ENCODE measurements at places on chromosomes 1 and 21. TPM values are rescaled to one million over a fixed set of nuclear protein-coding genes. Genes with fewer than 3 reads are reported as not detected.

The HSF2BP gene
- 0.60 TPM for total RNA-seq

DNA sequence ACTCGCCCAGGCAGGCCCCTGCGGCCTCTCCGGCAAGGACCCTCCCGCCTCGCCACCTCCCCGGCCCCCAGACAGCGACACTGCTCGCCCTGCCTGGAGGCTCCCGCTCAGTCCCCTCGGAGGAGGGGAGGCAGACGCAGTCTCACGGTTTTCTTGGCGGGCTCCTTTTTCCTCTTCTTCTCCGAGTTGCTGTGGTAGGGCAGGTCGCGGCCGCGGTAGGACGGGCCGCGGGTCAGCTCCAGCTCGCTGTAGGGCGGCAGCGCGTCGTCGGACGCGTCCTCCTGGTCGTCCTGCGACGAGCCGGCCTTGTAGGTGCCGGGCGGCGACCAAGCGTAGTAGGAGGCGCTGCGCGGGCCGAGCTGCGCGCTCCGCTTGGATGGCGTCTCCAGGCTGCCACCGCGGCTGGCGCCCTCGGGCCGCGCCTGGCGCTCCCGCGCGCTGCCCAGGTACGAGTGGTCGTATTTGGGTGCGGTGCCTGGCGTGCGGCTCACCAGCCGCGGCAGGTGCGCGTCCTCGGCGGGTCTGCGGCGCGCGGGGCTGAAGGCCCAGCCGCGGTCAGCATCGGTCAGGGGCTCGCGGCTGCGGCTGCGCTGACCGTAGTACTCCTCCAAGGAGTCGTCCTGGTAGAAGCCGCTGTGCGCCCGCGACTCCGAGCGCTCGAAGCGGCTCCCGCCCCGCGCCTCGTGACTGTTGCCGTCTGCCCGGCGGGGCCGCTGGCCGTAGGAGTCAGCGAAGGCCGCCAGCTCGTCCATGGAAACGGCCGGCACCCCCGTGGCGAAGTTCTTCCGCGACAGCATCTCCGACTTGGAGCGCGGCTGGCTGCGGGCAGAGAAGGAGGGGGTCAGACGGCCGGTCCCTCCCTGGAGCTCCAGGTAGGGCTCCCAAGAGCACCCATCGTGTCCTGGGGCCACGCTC, 44.8 kb upstream of the TADA1 start:
- DNase-seq, result no peak
- peaks cover 23% of the 10 kb centered on the region for H3K27me3 ChIP-seq
- H3K36me3 ChIP-seq, result no peaks in the 10 kb centered on the region
- no peak overlapping the region for H3K27ac ChIP-seq
- H3K4me3 ChIP-seq, result no peak overlapping the region
- H3K4me1 ChIP-seq, result peaks cover 6% of the 10 kb centered on the region

DNA sequence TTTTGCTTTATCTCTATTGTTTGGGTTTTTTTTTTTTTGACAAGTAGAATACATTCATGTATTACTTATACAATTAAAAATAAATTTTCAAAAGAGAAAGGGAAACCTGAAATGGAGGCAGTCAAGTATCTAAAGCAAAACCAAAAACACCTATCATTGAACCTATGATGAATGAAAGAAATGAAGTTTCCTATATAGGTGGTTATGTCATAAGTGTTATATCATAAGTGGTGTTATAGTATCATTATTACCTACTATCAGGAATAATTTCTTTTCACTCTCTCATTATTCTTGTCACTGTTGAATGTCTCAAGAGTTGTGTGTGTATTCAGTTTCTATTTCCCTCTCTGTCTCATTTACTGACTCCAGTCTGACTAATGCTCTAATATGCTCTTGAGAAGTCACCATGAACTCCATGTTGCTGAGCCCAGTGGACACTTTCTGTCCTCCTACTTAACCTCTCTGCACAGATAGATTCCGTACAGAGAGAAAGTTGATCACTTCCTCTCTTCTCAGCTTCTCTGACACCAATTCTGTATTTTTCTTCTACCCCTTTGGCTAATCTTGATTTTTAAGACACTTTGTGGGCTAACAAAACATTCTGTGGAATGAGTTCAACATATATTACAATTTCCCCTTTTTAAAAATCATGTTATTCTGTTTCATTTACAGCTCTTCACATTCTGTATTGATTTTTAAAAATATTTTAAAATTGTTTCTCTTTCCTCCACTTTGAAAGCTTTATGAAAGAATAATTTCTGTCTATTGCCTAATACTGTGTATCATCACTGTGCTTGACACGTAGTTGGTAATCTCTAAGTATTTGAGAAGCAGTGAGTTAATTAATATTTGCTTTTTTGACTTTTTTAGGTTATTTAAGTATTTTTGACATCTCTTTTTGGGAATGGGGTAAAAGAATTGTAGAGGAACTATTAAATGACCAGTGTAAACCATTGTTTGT, 50.1 kb downstream of the RASAL2 start:
- H3K27ac ChIP-seq, result no peak overlapping the region
- DNase-seq, result no peak
- no peaks in the 10 kb centered on the region for H3K36me3 ChIP-seq
- H3K4me3 ChIP-seq, result no peak overlapping the region
- no peaks in the 10 kb centered on the region for H3K27me3 ChIP-seq

- H3K36me3 ChIP-seq, result no peaks in the 10 kb centered on the region
- H3K4me1 ChIP-seq, result no peaks in the 10 kb centered on the region
- H3K4me3 ChIP-seq, result no peak overlapping the region
- no peak for DNase-seq
- no peak overlapping the region for H3K27ac ChIP-seq
Measured at GRCh38 chr1:14881775-14882672, 271.5 kb upstream of the TMEM51 start.

The SLC2A5 gene
- total RNA-seq, result 0.38 TPM

DNA sequence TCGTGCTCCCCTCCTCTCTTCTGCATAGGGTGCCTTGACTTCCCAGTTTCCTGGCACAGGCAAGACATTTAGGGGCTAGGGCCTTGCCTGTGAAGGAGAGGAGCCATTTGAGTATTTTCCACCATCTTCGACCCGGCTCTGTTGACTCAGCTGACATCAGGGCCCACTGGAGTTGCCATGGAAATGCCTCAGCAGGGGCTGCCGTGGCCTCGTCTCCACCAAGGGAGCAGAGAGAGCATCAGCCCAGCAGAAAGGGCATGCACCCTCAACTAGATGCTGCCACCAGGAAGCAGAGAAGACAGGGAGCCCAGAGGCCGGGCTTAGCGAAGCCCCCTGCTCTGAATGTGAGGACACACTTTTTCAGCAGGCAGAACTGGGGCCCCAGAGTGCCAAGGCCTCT, 101.9 kb upstream of the ACTL8 start:
- no peak overlapping the region for H3K27ac ChIP-seq
- H3K27me3 ChIP-seq, result no peaks in the 10 kb centered on the region
- no peak for DNase-seq
- H3K4me1 ChIP-seq, result no peaks in the 10 kb centered on the region
- H3K36me3 ChIP-seq, result no peaks in the 10 kb centered on the region

The RAB4A gene
- total RNA-seq, result 48.9 TPM

The KRTAP13-2 gene
- not detected for total RNA-seq

DNA sequence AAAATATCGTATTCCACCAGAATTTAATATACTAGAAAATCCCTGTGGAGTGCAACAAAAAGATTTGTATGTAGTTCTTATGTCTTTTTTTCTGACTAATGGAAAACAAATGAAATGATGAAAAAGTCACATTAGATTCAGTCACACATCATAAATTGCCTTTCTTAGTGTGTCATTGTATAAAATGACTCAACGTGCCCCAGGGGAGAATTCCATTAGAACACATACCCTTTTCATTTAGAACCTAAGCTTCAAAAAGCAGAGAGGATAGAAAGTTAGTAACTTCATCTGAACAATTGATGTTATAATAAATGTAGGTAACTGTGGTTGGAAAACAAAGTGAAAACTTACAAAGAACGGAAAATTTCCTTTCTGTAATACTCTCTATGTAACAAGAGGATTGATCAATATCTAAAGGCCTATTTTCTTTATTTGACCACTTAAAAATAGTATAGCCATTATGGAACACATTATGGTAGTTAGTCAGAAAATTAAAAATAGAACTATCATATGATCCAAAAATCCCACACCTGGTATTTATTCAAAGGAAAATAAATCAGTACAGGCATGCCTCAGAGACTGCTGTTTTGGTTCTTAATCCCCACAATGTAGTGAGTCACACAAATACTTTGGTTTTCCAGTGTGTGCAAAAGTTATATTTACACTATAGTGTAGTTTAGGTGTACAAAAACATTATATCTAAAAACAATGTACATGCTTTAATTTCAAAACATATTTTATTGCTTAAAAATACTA, 1016.1 kb downstream of the KCNT2 start:
- H3K4me3 ChIP-seq, result no peak overlapping the region
- H3K36me3 ChIP-seq, result no peaks in the 10 kb centered on the region
- DNase-seq, result no peak
- H3K4me1 ChIP-seq, result no peaks in the 10 kb centered on the region
- no peaks in the 10 kb centered on the region for H3K27me3 ChIP-seq
- no peak overlapping the region for H3K27ac ChIP-seq

GRCh38 chr21:41832596-41833496, 46.3 kb downstream of the PRDM15 start:
- H3K36me3 ChIP-seq, result peaks cover 37% of the 10 kb centered on the region
- no peak overlapping the region for H3K4me3 ChIP-seq
- H3K27me3 ChIP-seq, result no peaks in the 10 kb centered on the region
- DNase-seq, result no peak
- H3K27ac ChIP-seq, result no peak overlapping the region

- peaks cover 8% of the 10 kb centered on the region for H3K4me1 ChIP-seq
- no peak overlapping the region for H3K27ac ChIP-seq
- H3K27me3 ChIP-seq, result peaks cover 2% of the 10 kb centered on the region
Measured at GRCh38 chr1:93448983-93449804, 1.3 kb downstream of the FNBP1L start.

The MROH9 gene
- not detected for total RNA-seq

The PADI3 gene
- not detected for total RNA-seq

The TTC24 gene
- 9.9 TPM for total RNA-seq

The CHML gene
- total RNA-seq, result 6.5 TPM

The NFIA gene
- 5.1 TPM for total RNA-seq

DNA sequence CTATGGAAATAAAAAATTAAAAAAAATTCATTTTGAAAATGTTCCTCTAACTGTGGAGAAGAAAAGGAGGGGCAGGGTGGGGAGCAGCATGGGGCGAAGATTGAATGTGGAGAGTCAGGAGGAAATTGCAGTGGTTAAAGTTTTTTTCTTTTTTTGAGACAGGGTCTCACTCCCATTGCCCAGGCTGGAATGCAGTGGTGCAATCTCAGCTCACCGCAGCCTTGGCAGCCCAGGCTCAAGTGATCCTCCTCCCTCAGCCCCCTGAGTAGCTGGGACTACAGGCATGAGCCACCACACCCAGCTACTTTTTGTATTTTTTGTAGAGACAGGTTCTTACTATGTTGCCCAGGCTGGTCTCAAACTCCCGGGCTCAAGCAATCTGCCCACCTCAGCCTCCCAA, 67.6 kb downstream of the ADSS2 start:
- no peaks in the 10 kb centered on the region for H3K4me1 ChIP-seq
- no peaks in the 10 kb centered on the region for H3K36me3 ChIP-seq
- DNase-seq, result no peak
- no peak overlapping the region for H3K27ac ChIP-seq

DNA sequence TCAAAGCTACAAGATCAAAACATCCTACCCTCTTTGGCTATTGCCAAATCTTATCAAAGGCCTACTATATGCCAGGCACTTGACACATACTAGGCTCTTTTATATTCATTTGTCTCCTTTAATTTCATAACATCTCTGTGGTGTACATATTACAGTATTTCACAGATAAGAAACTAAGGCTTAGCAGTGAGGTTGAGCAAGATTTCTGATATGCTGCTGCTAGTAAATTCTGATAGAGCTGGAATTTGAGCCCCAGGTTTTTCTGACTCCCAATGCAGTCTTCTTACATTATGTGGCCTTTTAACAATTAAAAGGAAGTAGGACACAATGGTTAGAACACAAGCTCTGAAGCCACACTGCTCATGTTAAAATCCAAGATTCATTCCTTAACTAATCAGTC, 16.8 kb downstream of the CCDC185 start:
- H3K4me1 ChIP-seq, result no peaks in the 10 kb centered on the region
- H3K27me3 ChIP-seq, result no peaks in the 10 kb centered on the region
- DNase-seq, result no peak
- no peak overlapping the region for H3K4me3 ChIP-seq
- no peaks in the 10 kb centered on the region for H3K36me3 ChIP-seq
- no peak overlapping the region for H3K27ac ChIP-seq

DNA sequence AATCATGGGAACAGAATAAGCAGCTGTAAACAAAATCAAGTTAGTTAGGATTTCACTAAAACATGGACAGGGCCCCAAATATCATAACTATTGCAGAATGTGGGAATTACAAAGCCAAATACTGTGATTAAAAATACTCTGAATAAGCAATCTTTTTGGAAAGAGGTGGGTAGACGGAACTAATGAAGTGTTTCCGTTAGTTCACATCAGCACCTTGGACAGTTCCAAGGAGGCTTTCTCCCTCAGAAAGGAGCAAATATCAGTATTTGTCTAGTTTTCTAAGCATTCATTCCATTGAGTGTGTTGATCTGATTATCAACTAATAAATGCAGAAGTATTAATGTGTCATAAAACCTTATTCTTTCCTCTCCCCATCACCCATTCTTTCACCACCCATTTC, 97.4 kb downstream of the FAM78B start:
- DNase-seq, result no peak
- peaks cover 2% of the 10 kb centered on the region for H3K27me3 ChIP-seq
- no peaks in the 10 kb centered on the region for H3K36me3 ChIP-seq
- no peaks in the 10 kb centered on the region for H3K4me1 ChIP-seq

DNA sequence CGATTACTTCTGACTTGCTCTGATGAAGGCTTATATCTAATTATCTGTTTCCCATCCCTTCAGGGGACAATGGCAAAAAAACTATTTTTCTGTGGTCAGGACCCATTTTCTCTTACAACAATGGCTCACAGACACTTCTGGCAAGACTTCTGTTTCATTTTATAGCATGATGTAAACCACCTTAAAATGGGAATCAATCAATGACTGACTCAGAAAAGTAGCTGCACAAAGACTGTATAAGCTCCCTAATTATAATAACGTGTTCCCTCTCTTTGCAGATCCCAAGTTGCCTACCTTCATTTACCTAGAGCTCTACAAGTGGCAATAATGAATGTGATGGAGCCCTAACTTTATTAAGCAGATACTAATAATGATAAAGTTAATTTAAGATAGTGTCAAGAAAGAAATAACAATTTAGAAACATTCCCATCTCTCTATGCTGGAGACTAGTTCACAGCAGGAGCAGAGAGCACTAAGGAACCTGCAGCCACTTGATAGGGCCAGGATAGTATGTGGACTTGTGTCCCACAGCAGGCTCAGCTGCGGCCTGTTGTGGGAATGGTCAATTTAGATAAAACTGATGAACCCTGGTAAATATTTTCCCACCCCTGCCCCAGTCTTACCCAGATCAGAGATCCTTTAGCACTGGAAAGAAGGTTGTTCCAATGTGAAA, 538 bp downstream of the GBP2 start:
- H3K36me3 ChIP-seq, result peaks cover 2% of the 10 kb centered on the region
- H3K27me3 ChIP-seq, result no peaks in the 10 kb centered on the region
- DNase-seq, result no peak
- peak overlapping the region; percentile 77 for H3K4me3 ChIP-seq
- peak overlapping the region; percentile 74 for H3K27ac ChIP-seq

DNA sequence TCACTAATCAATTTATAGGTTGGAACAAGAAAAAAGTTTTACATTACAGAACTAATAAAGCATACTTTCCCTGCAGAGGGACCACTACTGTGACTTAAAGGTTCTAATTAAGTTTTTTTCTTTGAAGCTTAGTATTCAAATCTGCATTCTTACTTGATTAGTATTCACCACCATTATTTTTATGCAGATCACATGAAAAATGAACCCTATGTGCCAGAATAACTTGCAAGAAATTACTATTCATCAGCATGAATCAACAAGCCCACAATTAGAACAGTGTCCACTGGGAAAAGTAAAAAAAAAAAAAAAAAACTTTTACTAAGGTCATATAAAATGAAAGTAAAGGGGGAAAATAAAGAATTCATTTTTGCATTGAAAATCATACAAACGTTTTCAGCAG, 90.8 kb downstream of the SMYD3 start:
- H3K27me3 ChIP-seq, result no peaks in the 10 kb centered on the region
- H3K4me1 ChIP-seq, result no peaks in the 10 kb centered on the region
- H3K27ac ChIP-seq, result no peak overlapping the region
- DNase-seq, result no peak
